T-cell (primary cell): ENCODE measurements at places on chromosomes 3 and 15. TPM values are rescaled to one million over a fixed set of nuclear protein-coding genes. Genes with fewer than 3 reads are reported as not detected.

Gene COLQ
- total RNA-seq = 7.2 TPM

Gene CHRNB4
- not detected for total RNA-seq

Gene STOML1
- total RNA-seq = 12.0 TPM

Gene GBE1
- 8.7 TPM for total RNA-seq

Gene MAP1A
- 1.4 TPM for total RNA-seq

Gene C3orf22
- not detected for total RNA-seq

Gene POLQ
- 0.23 TPM for total RNA-seq

Gene FAM131A
- total RNA-seq = 11.9 TPM

Gene NGLY1
- 61.4 TPM for total RNA-seq

Gene SLC6A20
- total RNA-seq = 0.23 TPM

Gene LNP1
- 1.5 TPM for total RNA-seq

Gene ATOSA
- 112 TPM for total RNA-seq

Gene MORC1
- total RNA-seq = not detected

Gene KPNA4
- total RNA-seq = 42.7 TPM

Gene RARB
- not detected for total RNA-seq

Gene NEK10
- 2.2 TPM for total RNA-seq

Gene CKMT1A
- total RNA-seq = not detected

Gene ASB14
- total RNA-seq = not detected

Gene CTXND1
- not detected for total RNA-seq

Gene CCR9
- total RNA-seq = 4.2 TPM

Gene TTLL13
- 0.46 TPM for total RNA-seq

Gene GOLIM4
- 1.5 TPM for total RNA-seq

Gene RAB27A
- total RNA-seq = 40.0 TPM

Gene FAN1
- total RNA-seq = 30.0 TPM

Gene OR5AC2
- total RNA-seq = not detected

Gene DCP1A
- total RNA-seq = 35.3 TPM

Gene TRPM1
- not detected for total RNA-seq

Gene LMAN1L
- 0.44 TPM for total RNA-seq

Gene FOXB1
- total RNA-seq = 0.15 TPM

Gene GDPGP1
- total RNA-seq = 14.5 TPM

Gene SACM1L
- 81.5 TPM for total RNA-seq

Gene RHCG
- total RNA-seq = not detected

Gene SEMA7A
- 2.3 TPM for total RNA-seq

Gene KCNH8
- total RNA-seq = 0.18 TPM

Gene CRABP1
- total RNA-seq = not detected

Gene BTLA
- total RNA-seq = 16.9 TPM

Gene PRR20G
- not detected for total RNA-seq
